Gastrocnemius medialis (tissue), 4 donors: ENCODE measurements at places on chromosomes 6 and 20. TPM values are rescaled to one million over a fixed set of nuclear protein-coding genes. Genes with fewer than 3 reads are reported as not detected.

Gene RIMS4
- 0.13 TPM for total RNA-seq

GRCh38 chr6:135286962-135287538 lies 105.9 kb downstream of the MYB start:
- no peaks in the 10 kb centered on the region for H3K36me3 ChIP-seq
- DNase-seq: no peak
- no peak overlapping the region for H3K4me3 ChIP-seq
- H3K27me3 ChIP-seq: no peaks in the 10 kb centered on the region
- H3K27ac ChIP-seq: no peak overlapping the region

DNA sequence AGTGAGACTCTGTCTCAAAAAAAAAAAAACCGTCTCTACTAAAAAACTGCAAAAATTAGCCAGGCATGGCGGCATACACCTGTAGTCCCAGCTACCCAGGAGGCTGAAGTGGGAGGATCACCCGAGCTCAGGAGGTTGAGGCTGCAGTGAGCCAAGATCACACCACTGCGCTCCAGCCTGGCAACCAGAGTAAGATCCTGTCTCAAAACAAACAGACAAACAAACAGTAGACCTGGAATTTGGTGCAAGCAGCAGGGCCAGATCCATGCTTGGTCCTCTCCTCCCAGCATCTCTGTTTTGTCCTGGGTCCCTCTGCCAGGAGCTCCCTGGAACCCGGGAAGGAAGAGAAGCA lies 11.6 kb downstream of the RIPOR3 start:
- peaks cover 10% of the 10 kb centered on the region for H3K4me1 ChIP-seq
- no peaks in the 10 kb centered on the region for H3K36me3 ChIP-seq
- H3K27ac ChIP-seq: peak overlapping the region; percentile 38

Gene RBM24
- total RNA-seq: 74.9 TPM

DNA sequence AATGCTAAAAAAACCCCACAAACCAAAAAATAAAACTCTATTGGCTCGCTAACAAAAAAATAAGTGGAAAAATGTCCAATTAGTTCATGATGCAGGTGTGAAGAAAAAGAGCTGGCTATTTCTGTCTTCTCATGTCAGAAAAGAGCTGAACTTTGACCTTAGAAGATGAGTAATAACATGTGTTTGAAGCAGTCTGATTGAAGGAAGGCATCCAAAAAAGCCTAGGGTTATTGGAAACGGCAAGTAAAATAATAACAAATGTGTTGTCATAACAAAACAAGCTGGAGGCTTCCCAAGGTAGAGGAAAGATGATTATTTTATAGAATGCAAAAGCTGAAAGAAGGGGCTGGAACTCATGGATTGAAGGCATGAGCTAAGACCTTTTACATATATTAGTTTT lies 94.4 kb upstream of the FAM184A start:
- H3K36me3 ChIP-seq: no peaks in the 10 kb centered on the region
- no peak overlapping the region for H3K4me3 ChIP-seq
- no peaks in the 10 kb centered on the region for H3K4me1 ChIP-seq
- no peak for DNase-seq
- no peaks in the 10 kb centered on the region for H3K27me3 ChIP-seq

DNA sequence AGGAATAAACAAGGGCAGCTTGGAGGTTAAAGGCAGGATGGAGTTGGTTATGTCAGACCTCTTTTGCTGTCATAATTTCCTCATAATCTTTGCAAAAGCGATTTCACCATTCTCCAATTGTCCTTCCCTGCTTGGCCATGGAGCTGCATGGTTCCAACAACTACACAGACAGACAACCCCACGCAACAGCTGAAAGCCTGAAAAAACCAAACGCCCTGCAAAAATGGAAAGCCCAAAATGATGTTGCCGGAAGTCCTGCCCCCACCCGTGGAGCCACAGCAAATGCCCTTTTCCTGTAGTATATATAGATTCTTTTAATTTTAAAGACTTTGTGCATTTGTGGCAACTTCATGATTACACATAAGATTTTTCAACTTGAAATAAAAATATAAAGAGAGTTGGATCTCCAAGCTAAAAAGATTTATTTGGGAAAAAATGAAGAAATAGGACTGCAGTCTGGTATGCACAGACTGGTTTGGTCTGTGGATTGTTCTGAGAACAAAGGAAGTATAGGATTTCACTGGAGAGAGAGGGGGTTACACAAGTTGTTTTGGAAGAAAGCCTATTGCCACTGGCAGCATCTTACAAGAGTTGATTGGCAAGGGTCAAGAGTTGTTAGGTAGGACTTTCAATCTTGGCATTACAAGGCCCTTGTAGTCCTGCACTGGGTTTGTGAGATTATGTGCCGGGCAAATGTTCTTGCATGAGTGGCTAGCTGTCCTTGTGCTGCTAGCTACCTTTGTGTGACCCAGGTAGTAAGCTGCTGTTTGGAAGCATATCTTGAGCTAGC lies 190.0 kb downstream of the C6orf118 start:
- H3K4me1 ChIP-seq: no peaks in the 10 kb centered on the region
- no peaks in the 10 kb centered on the region for H3K27me3 ChIP-seq
- no peaks in the 10 kb centered on the region for H3K36me3 ChIP-seq
- H3K27ac ChIP-seq: no peak overlapping the region
- DNase-seq: no peak
- no peak overlapping the region for H3K4me3 ChIP-seq

Gene KIAA0408
- total RNA-seq: 35.6 TPM

- peak overlapping the region; percentile 29 for H3K27ac ChIP-seq
- no peak for DNase-seq
- peaks cover 11% of the 10 kb centered on the region for H3K36me3 ChIP-seq
These were observed 47.5 kb upstream of the NAA20 start for GRCh38 chr20:19969507-19970255.

Gene GDAP1L1
- total RNA-seq: not detected
